Lung microvascular endothelial cell (primary cell): ENCODE measurements at places on chromosomes 12 and 14. TPM values are rescaled to one million over a fixed set of nuclear protein-coding genes. Genes with fewer than 3 reads are reported as not detected.

GRCh38 chr14:85195872-85196477, 334.0 kb upstream of the FLRT2 start:
- peak; percentile 44 for DNase-seq

- peak; percentile 51 for DNase-seq
These were observed 73.1 kb upstream of the ACTN1 start for GRCh38 chr14:69052181-69052601.

DNA sequence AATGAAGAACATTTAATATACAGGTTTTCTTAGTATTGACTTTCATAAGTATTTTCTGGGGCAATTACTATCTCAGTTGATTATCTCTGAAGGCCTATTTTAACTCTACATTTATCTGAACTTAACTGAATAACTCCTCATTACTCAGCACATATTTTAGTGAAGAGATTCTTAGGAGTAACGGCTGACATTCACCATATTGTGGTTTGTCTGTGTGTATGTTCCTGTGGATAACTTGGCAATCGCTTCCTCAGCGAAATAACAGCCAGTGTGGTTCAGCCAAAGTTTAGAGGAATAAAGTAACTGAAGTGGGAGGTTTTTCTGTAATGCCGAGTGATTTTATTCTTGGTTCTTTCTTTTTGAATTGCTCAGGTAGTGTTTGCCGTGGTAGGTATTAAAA, 168.0 kb downstream of the RAD51B start:
- peak; percentile 62 for DNase-seq

DNA sequence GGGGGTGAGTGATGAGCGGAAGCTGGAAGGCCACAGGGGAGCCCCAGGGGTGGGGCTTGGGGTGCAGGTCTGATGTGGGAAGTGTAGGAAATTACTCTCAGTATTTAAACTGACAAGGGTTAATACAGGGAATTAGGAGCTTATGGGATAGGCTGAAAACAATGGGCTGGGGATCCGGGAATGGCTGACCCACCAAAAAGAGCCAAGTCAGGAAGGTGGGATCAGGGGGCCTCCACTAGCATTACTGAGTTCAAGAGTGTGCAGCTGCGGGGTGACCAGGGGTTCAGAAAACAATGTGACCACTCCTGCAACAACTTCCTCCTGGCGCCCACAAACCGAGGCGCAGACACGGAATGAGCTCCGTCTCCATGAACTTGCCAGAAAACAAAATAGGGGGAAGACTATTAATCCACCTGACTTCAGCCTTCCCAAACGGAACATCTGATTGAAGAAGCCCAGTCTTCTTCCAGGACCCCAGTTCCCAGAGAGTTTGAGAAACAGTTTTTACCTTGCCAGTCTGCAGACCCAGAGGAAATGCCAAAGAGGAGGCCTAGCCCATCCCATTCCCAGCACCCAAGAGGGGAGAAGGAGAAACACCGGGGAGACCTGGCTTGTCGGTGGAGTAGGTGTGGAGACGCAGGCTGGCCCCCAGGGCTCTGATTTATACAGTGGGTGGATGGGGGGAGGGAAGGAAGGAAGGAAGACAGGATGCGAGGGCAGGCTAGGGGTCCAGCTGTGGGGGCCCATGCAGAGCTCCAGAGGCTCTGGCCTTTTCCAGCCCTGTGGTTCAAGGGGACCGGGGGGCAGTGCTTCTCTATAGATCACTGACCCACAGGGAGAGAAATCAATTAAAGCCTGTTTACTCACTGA, 16.5 kb upstream of the YY1 start:
- DNase-seq = peak; percentile 48

GRCh38 chr12:7719946-7720730, 8.9 kb downstream of the DPPA3 start:
- DNase-seq = no peak

- DNase-seq = no peak
These were observed 3.1 kb downstream of the PYGL start for GRCh38 chr14:50941151-50941550.

DNA sequence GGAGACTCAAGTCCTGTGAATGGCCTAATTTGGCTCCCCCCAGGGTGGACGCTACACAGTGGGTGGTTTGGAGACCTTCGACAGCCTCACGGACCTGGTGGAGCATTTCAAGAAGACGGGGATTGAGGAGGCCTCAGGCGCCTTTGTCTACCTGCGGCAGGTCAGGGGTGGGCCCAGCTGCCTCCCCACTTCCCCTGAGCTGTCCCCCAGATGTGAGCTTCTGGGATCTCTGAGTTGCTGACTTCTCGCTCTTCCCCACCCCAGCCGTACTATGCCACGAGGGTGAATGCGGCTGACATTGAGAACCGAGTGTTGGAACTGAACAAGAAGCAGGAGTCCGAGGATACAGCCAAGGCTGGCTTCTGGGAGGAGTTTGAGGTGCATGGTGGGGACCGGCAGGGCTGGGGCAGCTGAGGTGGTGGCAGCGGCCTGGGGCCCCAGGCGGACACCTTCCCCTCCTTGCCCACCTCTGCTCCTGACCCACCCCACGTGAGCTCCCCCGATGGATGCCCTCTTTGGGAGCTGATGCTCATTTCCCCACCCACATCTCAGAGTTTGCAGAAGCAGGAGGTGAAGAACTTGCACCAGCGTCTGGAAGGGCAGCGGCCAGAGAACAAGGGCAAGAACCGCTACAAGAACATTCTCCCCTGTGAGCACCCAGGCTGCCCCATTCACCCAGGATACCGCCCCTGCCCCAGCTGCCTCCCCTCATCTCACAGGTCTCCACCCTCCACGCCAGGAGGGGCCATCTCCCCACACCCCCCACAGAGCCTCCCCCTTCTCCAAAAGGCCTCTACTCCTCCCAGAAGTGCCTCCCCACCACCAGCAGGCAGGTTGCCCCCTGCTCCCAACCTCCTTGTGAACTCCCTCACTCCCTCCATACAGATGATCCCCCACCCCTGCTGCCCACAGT, 4.2 kb downstream of the PTPN6 start:
- no peak for DNase-seq

GRCh38 chr12:104570174-104570907, 113.6 kb downstream of the CHST11 start:
- DNase-seq = no peak

DNA sequence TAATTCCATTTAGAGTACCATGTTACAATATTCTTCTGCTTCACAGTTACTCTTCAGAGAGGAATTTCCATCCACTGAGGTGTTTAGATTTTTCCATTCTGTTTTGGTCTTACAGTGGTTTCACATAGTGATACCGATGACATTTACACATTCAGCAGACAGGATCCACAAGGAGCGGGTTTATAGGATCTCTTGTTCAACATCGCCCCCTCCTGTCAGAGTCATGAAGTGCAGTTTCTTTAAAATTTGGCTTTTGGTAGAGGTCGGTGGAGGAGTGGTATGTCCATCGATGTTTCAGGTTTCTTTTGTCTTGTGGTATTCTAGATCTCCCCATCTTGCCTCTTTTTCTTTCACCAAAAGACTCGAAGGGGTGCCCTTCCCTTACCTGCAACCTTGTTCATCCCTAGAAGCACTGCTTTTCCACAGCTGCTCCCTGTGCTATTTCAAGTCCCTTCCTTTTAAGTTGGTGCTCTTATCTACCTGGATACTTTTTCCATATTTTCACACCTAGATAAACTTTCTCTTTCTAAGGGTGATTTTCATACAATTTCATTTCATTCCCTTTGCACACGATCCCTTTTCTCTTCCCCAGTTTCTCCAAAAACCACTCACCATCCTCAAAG, 181.3 kb downstream of the ITPR2 start:
- peak; percentile 79 for DNase-seq

DNA sequence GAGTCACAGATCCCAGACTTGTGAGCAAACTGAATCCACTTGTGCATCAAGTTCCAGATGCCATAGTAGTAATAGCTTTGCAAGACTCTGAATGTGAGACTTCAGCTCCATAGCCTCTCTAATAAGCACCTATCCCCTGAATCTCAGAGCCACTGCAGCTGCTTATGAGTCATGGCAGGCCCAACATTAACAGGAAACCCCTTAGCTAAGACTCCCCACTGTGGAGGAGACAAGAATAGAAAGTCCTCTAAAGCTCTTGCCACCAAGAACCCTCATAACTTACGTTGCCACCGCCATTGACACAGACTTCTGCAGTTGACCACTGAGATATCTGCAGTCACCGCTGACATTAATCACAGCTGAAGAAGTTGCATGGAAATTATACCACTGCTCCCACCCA, 62.9 kb upstream of the PDE3A start:
- DNase-seq = peak; percentile 63

DNA sequence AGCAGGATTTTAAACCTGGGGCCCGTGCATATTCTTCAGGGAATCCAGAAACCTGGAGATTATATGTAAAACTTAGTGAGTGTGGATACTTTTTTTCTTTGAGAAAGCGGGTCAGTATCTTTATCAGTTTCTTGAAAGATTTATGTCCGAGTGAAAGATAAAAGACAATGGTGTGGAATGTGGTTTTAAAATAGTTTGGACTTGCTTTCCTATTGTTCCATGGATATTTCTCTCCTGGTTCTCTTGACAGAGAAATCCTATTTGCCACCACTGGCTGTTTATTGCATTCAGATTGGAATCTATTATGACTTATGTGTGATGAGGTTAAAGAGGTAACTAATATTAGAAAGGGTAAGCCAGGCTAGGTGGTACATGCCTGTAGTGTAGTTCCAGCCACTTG, 27.4 kb downstream of the KTN1 start:
- DNase-seq = no peak

DNA sequence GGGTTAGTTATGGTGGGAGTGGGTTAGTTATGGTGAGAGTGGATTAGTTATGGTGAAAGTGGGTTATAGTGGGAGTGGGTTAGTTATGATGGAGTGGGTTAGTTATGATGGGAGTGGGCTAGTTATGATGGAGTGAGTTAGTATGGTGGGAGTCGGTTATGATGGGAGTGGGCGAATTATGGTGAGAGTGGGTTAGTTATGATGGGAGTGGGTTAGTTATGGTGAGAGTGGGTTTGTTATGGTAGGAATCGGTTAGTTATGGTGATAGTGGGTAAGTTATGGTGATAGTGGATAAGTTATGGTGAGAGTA, 22.1 kb upstream of the SFSWAP start:
- DNase-seq = no peak

- no peak for DNase-seq
These were observed 577 bp downstream of the ATG101 start for GRCh38 chr12:52070185-52070925.

- no peak for DNase-seq
These were observed 38.3 kb upstream of the CACNA2D4 start for GRCh38 chr12:1956716-1957115.

DNA sequence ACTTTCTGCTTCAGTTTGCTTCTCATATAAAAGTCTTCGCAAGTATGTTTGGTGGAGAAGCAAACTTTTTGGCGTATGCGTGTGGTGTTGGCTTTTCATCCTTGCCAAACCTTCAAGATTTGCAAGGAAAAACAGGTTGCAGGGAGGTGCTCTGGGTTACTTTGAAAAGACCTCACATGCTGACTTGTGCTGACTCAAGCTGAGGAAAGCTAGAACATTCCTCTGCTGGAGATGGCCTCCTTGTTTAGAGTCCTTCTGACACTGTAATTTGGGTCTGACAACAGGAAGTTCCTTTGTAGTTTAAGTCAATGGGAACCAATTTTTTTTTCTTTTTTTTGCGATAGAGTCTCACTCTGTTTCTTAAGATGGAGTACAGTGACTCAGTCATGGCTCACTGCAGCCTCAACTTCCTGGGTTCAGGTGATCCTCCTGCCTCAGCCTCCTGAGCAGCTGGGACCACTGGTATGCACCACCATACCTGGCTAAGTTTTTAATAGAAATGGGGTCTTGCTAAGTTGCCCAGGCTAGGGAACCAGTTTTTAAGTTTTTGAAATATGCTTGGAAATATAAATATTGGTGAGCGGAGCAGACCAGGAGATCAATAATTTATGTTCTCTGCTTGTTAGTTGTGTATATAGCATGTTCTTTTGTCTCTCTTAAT, 2.6 kb upstream of the ACACB start:
- no peak for DNase-seq

GRCh38 chr12:76250256-76250655, 98.0 kb downstream of the BBS10 start:
- no peak for DNase-seq

- no peak for DNase-seq
These were observed 77.6 kb downstream of the NTF3 start for GRCh38 chr12:5509557-5509956.

DNA sequence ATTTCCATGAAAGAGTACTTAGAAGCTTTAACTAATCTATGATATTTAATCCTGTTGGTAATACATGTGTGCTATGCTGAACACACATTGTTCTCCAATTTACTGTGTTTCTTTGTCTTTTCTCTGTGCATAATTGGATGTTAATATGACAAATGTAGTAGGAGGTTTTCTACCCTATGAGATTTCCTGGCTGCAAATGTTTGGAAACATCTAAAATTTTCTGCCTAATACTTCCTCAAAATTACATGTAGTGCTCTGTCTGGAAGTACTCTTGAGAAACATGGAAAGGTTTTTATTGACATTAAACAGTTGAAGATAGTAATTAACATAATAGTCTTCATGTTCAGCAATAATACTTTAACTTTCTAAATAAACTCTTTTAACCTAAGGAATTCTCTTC, 213.0 kb downstream of the KITLG start:
- DNase-seq = no peak

DNA sequence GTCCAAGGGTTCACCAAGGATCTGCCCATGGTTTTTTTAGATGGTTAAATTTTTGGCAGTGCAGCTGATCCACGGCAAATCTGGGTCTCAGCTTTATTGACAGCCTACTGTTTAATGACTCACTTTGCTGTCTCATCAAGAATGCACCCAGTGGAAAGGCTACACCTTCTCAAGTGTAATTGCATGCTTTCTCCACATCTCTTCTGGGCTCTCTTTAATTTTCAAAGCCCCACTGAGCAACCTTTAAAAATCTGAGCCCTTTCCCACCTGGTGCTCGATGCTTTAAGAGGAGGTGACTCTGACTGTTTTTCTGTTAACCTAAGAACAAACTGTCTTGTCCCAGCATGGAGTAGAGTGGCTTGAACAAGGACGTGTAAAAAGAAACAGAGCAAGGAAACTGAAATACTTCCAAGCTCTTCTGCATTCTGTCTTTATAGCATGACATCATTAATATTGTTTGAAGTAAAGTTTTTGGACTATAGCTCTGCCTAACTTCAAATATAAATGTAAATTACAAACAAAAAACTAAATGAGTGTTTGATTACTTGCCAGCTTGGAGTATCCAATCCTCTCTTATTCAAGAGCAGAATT, 214.2 kb upstream of the KRR1 start:
- peak; percentile 76 for DNase-seq

DNA sequence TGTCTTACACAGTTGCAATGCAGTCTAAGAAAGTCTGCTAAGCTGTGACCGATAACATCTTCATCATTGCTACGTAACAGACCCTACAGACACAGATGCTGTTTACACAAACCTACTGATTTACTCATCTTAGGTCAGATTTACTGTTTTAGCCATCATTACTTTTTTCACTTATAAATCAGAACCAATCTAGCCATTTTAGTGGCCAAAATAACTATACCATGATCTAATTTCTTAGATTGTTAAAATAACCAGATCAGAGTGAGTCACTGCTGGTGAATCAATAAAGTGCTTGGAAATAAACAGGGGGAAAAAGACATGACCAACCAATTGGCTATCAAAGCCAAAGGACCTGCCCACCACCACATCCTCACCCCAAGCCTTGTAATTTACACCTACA, 57.0 kb upstream of the FOXN3 start:
- DNase-seq = no peak

PTPRQ gene
- total RNA-seq = not detected in 2 replicates

PMCH gene
- total RNA-seq = not detected in 2 replicates

TPPP2 gene
- not detected in 2 replicates for total RNA-seq

KIF5A gene
- total RNA-seq = under 0.01 TPM in 2 replicates
